Posterior cingulate gyrus (tissue), 11 donors: ENCODE measurements at places on chromosomes 5 and 9.
A peak's percentile ranks its signal among the peaks of the same experiment; 100 is the strongest.

DNA sequence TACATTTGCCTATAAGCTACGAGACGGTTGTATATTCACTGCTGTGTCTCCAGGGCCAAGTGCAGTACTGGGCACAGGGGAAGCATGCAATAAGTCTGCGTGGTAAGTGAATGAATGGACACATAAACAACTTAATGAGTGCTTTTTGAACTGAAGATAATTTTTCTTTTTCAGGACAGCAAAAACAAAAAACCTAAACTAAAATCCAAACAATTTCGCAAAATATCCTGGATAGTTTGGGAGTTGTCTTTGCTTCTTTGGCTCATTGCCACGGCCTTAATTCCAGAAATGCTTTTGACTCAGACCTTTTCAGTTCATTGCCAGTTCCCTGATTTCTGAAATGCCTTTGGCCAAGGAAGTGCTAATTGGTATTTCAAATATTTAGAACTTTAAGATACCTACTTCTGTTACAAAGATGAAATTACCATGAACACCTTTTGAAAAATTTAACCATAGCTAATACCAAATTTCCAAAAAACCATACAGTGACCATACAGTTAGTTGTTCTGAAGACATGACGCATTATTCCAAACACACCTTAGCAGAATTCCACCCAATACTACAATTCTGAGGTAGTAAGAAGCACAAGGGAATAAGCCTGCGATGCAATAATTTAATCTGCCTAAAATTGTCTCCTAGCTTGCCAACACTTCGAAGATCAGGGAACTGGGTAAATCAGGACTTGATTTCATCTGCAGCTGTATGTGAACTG lies 42.8 kb downstream of the TEK start:
- no peak for DNase-seq

DNA sequence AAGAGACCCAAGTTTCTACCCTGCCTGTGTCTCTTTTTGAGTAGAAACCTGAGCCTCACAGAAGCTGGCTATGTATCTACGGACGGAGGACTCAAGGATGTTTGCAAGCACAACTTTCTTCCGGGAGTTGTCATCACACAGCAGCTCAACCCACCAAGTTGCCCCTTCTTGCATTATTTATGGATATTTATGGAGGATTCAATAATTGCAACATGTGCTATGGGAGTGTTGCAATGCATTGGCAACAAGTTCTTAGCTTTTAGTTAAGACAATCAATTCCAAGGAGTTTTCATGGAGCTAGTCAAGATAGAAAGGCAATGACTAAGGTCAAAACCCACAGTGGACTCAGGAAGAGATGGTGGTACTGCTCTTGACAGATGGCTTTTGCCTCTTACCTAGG lies 336.9 kb downstream of the ENC1 start:
- no peak for DNase-seq

GRCh38 chr5:76579166-76579937 lies 43.9 kb downstream of the F2RL2 start:
- no peak for DNase-seq

GRCh38 chr5:127802477-127802865 lies 99.3 kb downstream of the CCDC192 start:
- no peak for DNase-seq

DNA sequence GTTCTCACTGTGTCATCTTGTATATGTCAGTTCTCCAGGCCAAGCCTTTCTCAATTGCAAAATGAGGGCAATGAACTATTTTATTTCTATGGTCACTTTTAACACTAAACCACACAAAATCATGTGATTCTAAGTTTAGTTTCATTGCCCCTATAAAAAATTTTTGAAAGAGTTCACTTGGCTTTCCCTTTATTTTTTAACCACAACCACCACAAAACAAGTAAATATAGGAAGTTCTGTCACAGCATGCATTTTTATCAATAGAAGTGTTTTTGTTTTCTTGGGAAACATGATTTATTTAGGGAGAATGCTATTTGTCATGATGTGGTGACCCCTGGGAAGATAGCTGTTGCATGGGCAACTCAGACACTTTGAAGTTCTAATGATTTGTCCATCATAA lies 169.1 kb downstream of the CSNK1G3 start:
- no peak for DNase-seq

- DNase-seq, result no peak
Observed at GRCh38 chr5:59151162-59151889, 568.5 kb downstream of the RAB3C start.

DNA sequence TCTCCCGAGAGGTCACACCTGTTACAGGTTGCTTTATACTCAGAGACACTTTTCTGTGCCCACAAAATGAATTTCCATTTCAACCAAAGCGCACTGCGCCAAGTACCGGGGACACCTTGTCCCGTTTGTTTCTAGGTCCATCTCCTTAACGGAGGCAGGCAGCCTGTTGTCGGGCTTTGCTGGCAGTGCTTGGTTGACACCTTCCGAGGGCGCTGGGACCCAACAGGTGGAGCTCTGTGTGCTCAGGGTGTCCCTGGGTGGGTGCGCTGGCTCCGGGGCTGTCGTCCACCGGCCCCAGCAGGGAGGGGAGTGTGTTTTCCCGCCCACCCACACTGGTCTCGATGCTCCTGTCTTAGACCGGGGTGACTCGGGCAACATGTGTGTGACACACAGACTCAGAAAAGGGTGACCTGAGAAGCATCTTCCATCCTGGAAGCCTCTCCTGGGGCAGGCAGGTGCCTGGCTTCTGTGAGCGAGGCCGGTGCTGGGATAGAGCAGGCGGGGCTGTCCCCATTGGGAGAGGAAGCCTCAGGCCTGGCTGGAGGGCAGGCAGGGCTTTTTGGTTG lies 8.5 kb downstream of the RNU6ATAC start:
- DNase-seq, result no peak

DNA sequence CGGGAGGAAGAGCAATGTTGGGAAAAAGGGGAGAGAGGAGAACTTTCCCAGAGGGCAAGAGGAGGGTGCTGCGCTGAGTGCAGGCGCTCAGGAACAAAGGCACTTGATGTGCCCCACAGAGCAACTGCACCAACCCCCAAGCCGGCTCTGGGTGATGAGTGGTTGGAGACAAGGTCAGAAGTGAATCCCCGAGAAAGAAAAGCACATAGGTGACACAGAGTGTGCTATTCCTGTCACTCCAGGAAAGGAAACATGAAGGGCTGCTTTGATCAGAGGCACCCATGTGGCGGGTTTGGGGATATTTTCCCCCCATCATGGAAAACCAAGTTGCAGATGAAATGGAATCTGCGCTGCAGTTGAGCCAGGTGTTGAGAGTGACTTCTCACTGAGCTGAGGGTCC lies 20.7 kb upstream of the SLC25A48 start:
- DNase-seq, result no peak

DNA sequence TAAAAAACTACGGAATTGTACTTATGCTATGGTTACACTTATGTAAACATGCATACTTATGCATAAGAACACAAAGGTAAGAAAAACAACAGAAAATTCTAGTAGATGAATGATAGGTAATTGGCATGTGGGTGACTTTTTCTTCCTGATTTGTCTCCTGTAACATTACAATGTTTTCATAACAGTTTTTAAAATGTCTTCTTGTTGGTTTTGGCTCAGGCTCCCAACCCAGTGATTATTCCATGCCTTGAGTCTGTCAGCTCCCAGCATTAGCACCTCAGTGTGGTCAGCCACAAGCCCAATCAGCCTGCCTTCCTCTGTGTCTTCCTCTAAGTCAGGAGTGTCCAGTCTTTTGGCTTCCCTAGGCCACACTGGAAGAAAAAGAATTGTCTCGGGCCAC lies 7.9 kb upstream of the FOXE1 start:
- DNase-seq, result no peak

DNA sequence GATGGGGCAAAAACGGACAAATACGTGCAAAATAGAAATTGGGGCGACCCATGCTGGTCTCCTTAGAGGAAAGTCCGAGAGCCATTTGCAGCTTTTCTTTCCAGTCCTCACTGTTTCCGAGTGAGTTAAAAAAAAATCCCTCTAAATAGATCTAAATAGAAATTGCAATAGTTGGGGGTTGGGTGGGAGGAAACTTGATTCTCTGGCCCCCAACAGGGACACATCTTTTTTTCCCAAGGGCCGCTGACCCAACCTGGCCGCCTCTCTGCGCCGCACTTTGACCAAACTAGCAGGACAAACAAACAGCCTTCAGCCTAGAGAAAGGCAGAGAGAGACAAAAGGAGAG lies 2.8 kb upstream of the NKX2-5 start:
- no peak for DNase-seq

- peak; percentile 95 for DNase-seq
Observed at GRCh38 chr5:157328277-157328912, 62.5 kb downstream of the CYFIP2 start.

DNA sequence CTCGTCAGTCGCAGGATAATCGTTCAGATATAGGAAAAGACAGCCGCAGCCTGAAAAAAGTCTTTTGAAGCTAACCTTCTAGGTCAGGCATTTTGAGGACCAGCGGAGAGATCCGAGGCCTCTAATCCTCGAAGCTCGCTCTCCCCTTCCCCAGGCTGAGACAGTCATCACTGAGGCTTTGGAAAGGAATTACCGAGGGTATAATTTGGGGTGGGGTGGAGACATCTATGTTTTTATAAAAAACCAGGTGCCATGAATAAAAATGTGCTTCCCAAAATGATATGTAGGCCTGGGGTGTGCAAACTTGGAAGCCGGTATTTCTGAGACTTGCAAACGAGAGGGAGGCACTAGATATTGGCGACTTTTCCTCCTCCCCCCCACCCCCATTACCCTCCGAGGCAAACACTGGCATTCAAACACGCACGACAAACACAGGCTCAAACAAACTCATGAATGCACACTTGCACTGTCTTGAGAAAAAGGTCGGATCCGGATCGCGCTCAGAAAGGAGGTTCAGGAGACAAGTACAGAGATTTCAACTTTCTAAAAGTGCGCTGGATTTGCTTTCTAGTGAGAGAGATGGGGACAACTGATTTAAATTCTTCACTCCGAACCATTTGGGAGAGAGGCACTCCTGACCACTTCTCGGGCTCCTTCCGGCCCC lies 935 bp upstream of the MSX2 start:
- no peak for DNase-seq

DNA sequence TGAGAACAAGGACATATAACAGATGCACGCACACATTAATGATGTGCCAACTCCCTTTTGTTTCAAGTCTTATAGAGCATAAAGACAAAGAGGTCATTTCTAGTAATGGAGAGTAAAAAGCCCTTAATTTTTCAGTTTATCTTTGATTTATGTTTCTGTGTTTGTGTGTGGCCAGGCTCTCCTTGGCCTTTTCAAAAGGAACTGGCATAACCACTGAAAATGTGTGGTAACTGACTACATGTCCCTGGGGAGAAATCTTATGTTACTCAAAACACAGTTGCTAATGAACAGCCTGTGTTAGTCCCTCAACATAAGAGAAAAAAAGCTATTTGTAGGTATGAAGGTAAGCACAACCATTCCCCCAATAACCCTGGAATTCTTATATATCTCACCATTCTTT lies 47.6 kb upstream of the SHOC1 start:
- no peak for DNase-seq

DNA sequence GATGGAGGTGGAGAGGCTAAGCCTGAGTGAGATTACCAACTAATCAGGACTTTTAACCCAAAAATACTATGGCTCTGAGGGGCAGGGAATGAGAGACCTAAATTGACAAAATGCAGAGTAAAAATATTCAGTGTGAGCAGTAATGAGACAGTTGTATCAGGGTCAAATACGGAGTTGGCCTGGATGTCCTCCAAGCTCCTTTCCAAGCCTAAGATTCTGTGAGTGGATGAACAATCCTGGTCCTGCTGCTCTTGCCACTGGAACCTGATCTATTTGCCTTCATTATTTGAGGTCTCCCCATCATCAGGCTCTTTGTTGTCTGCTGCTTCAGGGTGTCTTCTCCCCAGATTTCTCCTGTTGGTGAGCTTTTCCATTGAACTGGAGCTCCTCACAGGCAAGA lies 1.1 kb downstream of the PDCD1LG2 start:
- no peak for DNase-seq

DNA sequence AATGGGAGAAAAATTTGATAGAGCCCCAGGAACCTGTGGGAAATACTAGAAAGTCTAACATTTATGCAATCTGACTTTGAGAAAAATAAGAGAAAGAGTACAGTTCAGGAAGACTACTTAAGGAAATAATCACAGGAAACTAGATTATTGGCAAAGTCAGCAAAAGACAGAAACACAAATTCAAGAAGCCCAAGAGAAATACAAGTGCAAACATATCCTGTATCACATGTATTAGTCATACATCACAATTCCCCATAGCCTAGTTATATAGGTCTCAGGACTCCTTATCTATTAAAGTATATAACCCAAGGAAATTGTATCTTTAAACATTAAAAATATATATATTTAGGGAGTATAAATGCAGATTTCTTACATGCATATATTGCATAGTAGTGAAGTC lies 100.8 kb downstream of the HOMER1 start:
- no peak for DNase-seq

DNA sequence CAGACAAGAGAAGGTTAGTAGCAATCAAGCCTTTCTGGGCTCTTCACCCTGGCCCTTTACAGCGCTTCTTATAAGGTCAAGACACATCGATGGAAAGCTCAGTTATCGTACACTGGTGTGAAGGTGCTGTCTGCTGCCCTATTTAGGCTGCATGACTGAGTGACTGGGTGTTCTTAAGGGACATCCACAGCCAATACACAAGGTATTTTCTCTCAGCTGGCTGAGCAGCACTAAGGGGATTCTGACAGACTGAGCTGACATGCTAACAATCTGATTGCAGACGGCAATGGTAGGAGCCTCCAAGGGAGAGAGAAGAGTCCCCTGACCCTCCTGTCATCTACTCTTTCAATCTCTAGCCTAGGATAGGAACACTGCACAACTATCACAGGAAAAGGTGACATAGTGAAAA lies 577.9 kb downstream of the ISL1 start:
- DNase-seq, result no peak

DNA sequence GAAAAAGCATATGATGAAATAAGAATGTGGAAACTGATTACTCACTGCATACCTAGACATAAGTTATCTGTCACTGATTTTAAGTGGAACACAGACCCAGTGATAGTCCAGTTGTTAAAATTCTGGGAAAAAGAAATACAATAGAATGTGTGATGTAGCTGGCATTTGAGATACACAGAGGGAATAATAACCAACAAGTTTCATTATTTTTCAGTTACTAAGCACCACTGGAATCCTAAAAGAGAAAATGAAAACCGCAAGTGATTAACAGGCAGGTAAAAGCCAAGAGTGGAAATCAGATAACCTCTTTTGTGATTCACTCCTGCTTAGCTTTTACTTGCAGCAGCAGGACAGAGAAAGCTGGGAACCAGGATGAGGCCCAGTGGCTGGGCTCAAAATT lies 994.0 kb upstream of the SEMA6A start:
- DNase-seq, result no peak

- no peak for DNase-seq
Observed at GRCh38 chr5:51376509-51376908, 6.7 kb upstream of the ISL1 start.

DNA sequence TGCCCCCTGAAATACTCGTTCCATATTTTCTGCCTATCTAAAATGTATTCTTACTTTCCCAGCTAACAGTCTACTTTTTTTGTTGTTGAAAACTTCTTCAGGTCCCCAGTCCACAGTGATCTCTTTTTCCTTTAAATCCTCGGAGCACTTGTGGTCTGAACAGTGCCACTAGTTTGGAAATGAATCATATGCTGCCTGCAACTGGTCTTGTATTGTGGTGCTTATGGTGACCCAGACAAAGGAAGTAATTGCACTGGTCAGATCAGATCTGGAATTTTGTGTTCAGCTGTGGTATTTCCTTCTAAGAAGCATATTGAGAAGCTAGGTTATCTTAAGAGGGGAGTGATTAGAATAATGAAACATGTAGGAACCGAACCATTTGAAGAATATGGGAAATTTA lies 2.9 kb downstream of the UNC13B start:
- no peak for DNase-seq
